ENCODE measurements at places on chromosomes 6 and 20.

GRCh38 chr6:27426045-27426620 is 37.6 kb downstream of the ZNF391 start:
- DNase-seq: no peak

GRCh38 chr6:164195278-164195941 is 780.9 kb downstream of the QKI start:
- no peak for DNase-seq

DNA sequence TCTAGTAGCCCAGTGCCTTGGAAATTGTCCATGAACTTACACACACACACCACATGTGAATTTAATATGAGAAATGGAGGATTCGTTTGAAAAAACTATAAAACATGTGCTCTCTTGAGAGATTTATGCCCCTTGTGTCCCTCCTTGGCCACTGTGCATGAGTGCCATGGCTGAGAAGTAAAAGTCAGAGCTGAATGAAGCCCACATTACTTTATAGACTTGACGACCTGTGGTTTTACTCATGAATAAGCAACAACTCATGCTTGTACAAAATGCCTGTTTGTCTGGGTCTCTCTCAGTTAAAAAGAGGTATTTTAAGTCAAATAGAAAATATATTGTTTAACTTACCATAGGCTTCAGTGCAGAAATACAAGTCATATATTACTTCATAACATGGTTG is 102.7 kb downstream of the KCNQ5 start:
- DNase-seq: no peak

DNA sequence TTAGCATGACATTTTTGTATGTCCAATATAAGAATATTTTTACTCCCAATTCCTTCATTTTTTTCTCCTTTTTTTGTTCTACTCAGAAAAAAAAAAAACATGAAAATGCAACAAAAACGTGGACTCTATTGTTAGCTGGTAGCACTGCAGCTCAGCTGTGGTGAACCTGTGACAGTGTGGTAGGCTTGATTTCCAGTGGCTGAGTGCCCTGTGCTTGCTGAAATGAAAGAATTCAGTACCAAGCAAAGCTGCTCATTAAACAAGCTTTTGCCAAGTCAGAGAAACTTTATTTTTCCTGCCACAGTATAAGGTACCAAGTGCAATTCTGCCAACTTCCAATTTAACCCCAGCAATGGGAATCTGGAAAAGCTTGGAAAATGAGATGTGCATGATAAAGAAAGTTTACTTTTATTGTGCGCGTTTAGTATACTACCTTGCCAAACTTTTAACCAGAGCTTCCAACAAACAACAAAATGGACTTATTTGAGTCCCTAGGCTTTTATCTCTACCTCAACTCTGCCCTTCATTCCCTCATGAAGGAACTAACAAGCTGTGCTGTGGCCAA is 215.2 kb downstream of the SLC35F1 start:
- DNase-seq: no peak

- no peak for DNase-seq
These were observed 757.8 kb downstream of the EYS start for GRCh38 chr6:64949257-64949656.

- DNase-seq: no peak
These were observed 50.6 kb downstream of the CCDC170 start for GRCh38 chr6:151544453-151544852.

GRCh38 chr20:48797275-48797825 is 30.4 kb downstream of the PREX1 start:
- DNase-seq: no peak
